A549 treated with dexamethasone at 1 μM for 4 hours (cell line): ENCODE measurements at places on chromosomes 4 and X. TPM values are rescaled to one million over a fixed set of nuclear protein-coding genes. Genes with fewer than 3 reads are reported as not detected.

Gene ZFP92
- total RNA-seq: 0.50 to 0.71 TPM (median 0.56 TPM) in 5 replicates

Gene PCDH19
- 0.02 to 0.07 TPM (median 0.06 TPM) in 5 replicates for total RNA-seq

Gene PPEF1
- 1.1 to 1.6 TPM (median 1.5 TPM) in 5 replicates for total RNA-seq

Gene KLB
- 0.06 to 0.27 TPM (median 0.16 TPM) in 5 replicates for total RNA-seq

Gene TLR2
- total RNA-seq: 0.46 to 0.99 TPM (median 0.85 TPM) in 5 replicates

Gene MAGEC2
- total RNA-seq: not detected in 5 replicates

Gene DMP1
- total RNA-seq: 0.04 TPM in 1 of 5 replicates, not detected in the others

Gene GPR50
- 0.10 to 0.34 TPM (median 0.26 TPM) in 5 replicates for total RNA-seq

Gene HPSE
- 1.2 to 1.7 TPM (median 1.4 TPM) in 5 replicates for total RNA-seq
